DMS153 (cell line): ENCODE measurements at places on chromosomes 12 and 14.

- no peak for DNase-seq
Measured at GRCh38 chr12:16155938-16156337, 121.5 kb downstream of the SLC15A5 start.

DNA sequence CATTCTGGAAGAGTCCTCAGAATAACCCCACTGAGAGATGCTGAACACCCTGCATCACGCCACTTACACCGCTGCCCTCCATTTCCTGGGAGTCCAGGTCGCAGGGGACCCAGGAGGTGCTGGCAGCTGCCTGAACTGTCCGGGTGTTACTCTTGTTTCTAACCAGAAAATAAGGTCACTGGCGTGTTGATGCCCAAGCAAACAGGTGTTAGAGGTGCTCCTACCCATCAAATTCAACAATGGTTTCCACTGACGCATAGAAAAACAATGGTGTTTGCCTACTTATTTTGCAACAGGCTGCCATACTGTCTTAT lies 23.8 kb downstream of the PITPNM2 start:
- DNase-seq: no peak

DNA sequence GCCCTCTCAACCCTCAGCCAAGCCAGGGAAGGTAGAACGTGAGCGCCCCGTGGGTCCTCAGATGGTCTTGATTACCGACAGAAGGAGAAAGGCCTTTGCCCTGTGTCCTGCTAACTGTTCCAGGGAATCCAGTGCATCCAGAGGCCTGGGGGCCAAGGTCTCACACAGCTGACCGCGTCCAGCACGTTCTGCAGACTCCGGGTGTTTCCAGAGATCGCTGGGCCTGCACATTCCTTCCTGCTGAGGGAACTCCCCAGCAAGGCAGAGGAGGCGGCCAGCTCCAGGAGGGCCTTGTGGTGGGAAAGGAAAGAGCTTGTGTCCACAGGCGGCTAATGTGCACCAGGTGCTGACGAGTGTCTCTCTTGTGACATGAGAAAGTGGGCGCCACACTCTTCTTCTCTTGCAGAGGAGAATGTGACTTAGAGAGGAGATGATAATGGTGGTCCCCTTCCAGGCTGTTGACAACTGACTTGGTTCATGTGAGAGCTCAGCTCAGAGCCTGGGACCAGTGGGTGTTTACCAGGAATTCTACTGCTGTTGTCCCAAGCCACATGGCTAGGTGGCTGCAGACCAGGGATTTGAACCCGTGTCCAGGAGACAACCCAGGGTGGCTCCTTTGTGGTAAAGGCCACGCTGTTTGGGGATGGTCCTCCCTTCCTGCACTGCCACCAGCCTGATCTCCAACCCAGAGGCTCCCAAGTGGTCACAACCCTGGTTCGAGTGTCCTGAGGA lies 46.8 kb upstream of the DLK1 start:
- no peak for DNase-seq

DNA sequence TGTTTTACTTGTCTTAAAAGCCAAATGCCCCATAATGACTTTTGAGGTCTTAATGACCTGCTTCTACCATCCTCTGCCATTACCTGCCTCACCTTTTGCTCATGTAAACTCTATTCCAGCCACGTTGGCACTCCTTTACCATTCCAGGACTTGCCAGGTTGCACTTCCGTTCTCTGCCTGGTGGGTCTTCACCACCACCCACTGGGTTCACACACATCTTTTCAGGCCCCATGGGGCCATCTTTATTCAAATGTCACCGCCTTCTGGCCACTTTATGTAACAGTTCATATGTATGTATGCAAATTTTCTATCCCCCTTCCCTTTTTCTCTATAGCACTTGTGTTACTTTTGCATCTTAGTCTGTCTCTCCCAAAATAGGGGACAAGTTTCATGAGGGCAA lies 57.7 kb downstream of the ATP2A2 start:
- DNase-seq: no peak

- no peak for DNase-seq
Measured at GRCh38 chr12:100651694-100652093, 78.2 kb downstream of the GAS2L3 start.

- DNase-seq: no peak
Measured at GRCh38 chr12:66190519-66191370, 1.7 kb downstream of the IRAK3 start.

DNA sequence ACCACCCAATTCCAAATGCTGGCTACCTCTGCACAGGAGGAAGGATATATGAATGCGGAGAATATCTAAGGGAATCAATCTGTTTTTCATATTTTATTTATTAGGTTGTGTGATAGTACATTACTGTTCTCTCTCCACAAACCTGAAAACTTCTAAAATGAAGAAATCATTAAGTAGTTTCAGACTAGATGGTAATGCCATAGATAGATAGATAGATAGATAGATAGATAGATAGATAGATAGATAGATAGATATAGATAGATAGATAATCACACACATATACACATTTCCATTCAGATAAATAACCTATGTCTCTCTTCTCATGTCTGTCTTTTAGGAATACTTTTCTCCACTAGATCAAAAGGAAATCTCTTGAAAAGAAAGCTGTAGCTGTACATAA lies 126.1 kb upstream of the TSPAN8 start:
- no peak for DNase-seq

DNA sequence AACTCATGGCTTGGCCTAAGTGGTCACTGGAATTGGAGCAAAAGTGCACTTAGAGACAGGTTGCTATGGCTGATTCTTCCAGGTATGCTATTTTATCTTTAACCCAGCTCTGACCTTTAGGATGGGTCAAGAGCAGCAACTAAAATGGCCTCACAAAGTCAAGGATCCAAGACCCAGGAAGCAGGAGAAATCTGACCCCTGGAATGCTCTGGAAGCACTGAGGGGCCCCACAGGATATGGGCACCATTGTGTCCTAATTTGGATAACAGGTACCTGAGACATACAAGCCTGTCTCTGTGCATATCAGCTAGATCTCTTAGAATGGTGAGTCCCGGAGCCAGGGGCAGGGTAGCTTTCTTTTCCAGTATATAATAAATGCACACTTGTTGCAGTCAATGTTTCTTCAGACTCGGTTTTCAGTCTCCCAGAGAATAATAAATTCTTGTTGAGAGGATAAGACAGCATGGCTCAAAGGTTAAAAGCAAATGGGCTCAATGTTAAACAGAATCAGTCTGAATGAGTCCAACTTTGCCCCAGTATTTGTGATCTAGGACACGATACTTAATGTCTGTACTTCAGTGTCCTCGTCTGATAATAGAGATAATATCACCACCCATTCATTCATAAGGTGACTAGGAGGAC lies 29.3 kb upstream of the TMCC3 start:
- no peak for DNase-seq

DNA sequence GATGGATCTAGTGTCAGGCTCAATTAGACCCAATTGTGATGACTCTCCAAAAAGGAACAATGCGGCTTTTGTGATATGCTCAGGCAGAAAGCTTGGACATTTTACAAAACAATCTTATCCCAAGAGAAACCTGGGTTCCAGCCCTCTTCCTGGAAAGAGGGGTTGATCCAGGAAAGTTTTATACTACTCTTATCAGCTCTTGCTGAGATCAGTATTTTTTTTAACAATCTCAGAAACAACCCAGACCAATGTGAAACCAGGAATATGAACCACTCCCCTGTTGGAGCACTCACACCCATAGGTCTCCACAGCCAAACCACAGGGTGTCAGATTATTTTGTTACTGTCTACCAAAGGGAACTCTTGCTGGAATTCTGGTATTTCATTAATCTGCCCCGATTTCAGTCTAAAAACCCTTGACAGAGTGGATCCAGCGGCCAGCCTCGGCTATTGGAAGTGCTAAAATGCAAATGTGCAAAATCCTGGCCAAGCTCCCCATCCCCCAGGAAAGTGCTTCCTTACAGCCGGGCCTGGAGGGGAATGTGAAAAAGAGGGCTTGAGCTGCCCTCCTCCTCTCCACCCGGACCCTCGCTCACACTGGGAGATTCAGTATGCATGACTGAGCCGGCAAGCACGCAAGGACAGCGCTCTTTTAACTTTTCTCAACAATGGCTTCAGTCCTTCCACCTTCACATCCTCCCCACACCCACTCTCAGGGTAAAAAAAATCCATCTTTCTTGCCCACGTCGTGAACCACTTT lies 4.0 kb downstream of the FBXL14 start:
- no peak for DNase-seq

DNA sequence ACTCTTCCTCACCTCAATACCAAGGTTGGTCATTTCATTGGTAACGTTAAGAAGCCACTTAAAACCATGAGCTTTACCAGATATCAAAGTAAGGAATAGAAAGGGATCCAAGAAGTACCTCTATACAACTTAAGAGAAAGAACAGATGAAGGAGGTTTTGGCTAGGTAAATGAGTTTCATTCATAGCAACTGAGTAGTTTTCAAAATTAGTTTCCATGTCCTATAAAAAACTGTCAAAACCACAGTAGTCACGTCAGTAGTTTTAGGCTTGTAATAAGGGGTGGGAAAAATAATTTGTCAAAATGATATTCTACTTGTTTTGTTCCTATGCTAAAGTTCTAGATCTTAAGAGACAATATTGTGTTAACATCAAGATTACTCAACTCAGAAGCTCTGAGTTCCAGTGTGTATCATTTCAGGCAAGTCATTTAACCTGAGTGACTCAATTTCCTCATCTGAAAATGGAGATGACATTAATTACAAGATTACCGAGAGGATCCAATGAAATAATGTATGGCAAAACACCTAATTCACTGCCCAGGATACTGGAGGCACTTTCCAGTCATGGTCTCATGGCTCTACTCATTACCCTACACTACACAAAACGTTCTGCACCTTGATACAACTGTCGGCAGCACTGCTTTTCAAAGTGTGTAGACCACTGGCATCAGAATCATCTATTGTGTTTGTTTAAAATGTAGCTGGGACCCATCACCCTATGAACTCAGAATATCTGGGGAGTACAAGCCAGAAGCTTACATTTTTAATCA lies 24.1 kb upstream of the SLC6A13 start:
- DNase-seq: no peak

- DNase-seq: no peak
Measured at GRCh38 chr14:99176156-99176945, 95.6 kb downstream of the BCL11B start.

DNA sequence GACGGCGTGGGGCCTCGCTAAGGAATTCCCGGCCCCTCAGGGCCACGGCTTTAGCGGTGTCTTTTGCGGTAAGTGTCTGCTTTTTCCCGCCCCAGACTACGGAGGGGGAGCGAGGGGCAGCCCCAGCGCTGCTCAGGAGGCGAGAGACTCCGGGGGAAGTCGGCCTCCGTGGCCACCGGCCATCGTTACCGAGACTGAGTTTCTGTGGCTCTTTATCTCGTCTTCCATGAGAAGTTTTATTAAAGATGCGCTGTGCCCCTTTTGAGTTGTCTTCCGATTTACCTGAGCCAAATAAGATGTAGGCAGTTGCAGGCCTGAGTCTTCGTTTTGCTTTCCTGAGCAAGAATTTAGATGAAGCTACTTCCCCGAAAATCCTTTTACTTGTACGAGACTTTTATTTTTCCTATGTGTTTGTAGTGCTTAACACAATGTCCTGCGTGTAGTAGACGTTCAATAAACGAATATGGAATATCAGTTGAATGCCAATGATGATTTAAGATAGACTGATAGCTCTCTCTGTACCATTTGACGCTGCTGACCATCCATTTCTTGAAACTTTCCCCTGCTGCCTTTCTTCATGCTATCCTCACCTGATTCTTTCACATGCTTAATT lies 462 bp downstream of the SRP54 start:
- DNase-seq: no peak

- DNase-seq: no peak
Measured at GRCh38 chr12:87227162-87227561, 802.0 kb downstream of the C12orf50 start.
